Common myeloid progenitor, CD34-positive (primary cell): ENCODE measurements at places on chromosomes 16 and 17.

GRCh38 chr17:35243561-35244340, 879 bp downstream of the SLFN5 start:
- DNase-seq = peak; percentile 89

- no peak for DNase-seq
These were observed 10.4 kb upstream of the NLRC3 start for GRCh38 chr16:3587547-3588110.

GRCh38 chr17:48478224-48479013, 48.4 kb upstream of the SKAP1 start:
- DNase-seq = peak; percentile 99

DNA sequence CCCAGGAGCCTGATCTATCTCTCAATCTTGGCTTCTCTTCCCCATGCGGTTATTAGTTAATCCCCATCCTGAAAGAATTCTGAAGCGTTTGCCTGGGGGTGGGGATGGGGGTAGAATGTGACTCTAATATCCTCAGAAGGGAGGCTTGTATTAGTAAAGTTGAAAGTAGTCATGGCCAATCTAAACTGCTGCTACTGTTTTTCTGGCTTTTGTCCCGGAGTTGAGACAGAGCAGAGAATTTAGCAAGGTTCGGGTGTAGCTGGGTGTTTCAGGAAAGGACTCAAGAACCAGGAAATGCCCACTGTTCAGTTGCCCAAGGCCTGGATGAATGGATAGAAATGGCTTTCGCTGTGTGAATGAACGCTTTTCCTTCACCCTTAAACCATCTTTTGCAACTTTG, 17.6 kb upstream of the ITGAM start:
- DNase-seq = no peak

DNA sequence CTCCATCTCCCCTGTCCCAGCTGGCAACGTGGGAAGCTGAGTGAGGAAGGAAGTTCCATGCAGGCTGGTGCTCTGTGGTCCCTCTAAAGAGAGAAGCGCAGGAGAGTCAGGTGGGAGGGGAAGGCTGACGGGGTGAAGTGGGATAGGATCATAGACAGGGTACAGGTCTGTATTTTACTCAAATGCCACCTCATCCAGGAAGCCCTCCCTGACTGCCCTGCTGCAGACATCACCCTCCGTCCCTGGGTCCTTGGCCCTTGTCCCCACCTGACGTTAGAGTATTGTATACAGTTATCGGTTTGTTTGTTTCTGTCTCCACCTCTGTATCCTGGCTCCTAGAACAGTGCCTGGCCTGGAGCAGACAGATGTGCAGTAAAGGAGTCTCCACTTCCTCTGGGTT, 11.7 kb downstream of the CANT1 start:
- no peak for DNase-seq

DNA sequence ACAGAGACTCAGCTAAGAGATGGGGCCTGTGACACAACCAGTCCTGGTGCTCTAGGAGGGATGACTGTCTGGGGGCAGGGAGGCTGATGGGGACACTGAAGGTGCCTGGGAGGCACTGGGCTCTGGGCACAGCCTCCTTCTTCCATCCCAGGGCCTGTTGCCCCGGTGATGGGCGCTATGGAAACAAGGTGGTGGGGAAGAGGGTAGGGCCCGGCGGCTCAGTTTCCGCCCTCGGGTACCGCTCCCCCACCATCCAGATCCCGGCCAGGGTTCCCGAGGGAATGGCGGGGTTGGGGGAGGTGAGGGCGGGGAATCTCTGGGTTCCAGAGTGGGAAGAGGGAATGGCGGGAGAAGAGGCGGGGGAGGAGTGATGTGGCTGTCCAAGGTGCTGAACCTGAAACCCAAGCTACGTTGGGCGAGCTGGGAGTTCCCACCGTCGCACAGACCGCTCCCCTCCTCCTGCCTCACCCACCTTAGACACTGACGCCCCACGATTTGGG, 981 bp downstream of the KCNH4 start:
- DNase-seq = peak; percentile 54

GRCh38 chr17:79803997-79804855, 7.3 kb upstream of the CBX8 start:
- peak; percentile 63 for DNase-seq
